CD4-positive, alpha-beta T cell treated with Interferon gamma for 1 hour (primary cell): ENCODE measurements at places on chromosomes 3 and 15.

GRCh38 chr15:32657198-32657883 is 15.8 kb downstream of the SCG5 start:
- DNase-seq = no peak

GRCh38 chr15:90030376-90030775 is 29.3 kb downstream of the ZNF710 start:
- DNase-seq = no peak

DNA sequence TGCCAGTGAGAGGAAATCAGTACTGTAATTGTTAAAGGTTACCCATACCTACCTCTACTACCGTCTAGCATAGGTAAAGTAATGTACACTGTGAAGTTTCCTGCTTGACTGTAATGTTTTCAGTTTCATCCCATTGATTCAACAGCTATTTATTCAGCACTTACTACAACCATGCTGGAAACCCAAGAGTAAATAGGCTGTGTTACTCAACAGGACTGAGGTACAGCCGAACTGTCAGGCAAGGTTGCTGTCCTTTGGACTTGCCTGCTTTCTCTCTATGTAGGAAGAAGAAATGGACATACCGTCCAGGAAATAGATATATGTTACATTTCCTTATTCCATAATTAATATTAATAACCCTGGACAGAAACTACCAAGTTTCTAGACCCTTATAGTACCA is 265.5 kb downstream of the NR2F2 start:
- no peak for DNase-seq

GRCh38 chr3:81788610-81789009 is 27.2 kb upstream of the GBE1 start:
- DNase-seq = no peak

DNA sequence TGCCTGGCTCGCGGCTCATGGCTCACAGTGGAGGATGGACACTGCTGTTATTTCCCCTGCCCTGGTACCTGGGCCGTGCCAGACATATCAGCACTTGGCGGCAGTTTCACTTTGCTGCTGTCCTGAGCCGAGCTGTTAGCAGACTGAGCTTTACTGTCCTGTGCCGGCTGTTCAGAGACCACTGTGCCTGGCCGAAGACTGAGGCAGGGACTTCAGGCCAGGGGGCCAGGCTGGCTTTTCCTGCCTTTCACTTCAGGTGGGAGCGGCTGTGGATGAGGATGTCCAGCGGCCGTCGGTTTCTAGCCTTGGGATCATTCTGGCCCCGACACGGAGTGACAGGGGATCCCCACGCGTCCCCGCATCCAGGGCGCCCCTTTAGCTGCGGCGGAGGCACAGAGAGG is 1.1 kb downstream of the ATP10A start:
- DNase-seq = no peak

GRCh38 chr3:169460035-169460434 is 203.5 kb downstream of the MECOM start:
- no peak for DNase-seq

DNA sequence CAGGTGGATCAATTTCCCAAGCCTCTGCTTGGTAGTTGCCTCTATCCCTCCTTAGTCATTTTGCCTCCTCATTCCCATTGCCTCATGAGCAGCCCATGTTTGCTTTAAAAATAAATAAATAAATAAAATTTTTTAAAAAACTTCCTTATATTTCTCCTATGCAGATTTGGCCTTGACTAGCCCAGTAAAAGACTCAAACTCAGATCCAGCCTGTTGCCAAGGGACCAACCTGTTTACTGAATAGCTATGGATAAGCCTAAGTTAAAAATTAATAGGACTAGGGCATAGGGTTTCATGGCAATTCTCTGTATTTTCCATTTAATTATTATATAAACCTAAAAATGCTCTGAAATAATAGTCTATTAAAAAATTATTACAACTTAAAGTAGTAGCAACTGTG is 384.4 kb downstream of the RSL24D1 start:
- no peak for DNase-seq

DNA sequence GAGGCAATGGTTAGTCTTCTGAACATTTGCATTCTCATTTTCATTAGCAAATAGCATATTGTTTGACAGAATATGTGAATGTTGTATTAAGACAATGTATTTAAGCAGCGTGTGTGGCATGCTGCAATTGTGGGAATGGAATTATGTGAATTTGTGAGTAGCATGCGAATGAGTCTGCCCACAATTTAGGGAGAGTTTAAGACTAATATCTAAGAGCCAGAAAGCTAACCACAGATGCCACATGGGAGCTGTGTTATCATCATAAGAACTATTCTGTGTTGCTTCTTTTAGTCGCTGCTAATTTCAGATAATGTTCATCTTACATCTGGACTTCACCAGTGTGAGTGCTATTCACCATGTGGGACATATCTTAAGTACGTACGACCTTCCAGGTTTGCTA is 494.5 kb downstream of the RBMS3 start:
- no peak for DNase-seq

DNA sequence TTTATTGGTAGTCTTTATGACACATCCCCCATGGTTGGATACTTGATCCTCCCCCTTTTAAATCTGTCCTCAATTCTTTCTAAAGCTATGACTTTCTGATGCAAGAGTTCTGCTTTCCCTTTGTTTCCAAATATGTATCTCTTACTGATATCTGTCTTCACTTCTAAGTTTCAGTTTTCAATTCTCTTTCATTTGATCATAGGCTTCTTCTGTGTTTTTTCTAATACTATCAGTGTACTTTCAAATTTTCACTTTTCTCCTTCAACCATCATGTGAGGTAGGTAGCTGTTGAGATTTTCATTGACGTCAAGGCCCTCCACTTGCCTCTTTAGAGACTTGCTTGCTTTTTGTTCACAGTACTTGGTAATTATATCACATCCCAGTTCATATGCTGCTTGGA is 436.5 kb downstream of the CNTN4 start:
- no peak for DNase-seq

GRCh38 chr15:76787273-76787672 is 117.9 kb downstream of the SCAPER start:
- no peak for DNase-seq

GRCh38 chr15:34796847-34797435 is 1.6 kb upstream of the ACTC1 start:
- no peak for DNase-seq

DNA sequence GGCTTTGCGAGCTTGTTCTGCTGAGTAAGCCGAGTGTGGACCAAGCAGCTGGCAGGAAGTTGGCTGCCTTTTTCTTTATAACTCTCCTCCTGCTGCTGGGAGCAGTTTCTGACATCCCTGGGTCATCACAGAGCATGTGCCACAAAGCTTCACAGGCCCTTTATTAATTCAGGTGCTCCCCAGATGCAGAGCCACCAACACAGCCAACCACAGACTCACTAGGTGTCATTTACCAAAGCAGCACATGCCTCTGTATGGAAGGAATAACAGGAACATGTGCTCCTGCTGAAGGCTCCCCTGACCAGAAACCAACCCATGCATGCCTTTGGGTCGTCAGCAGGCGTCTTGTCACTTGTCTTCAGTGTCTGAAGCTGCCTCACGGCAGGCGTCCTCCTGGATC is 152.5 kb downstream of the ADAMTS17 start:
- DNase-seq = no peak

- DNase-seq = no peak
Measured at GRCh38 chr3:66195347-66195783, 25.4 kb upstream of the SLC25A26 start.

- DNase-seq = no peak
Measured at GRCh38 chr15:66808181-66808824, 106.3 kb downstream of the SMAD6 start.

GRCh38 chr3:18008706-18009368 is 266.4 kb upstream of the TBC1D5 start:
- DNase-seq = no peak

GRCh38 chr3:126134219-126134975 is 46.0 kb downstream of the ALDH1L1 start:
- peak; percentile 10 for DNase-seq

GRCh38 chr15:92629975-92630626 is 25.5 kb downstream of the FAM174B start:
- DNase-seq = no peak

GRCh38 chr15:62208367-62208766 is 43.3 kb upstream of the C2CD4B start:
- DNase-seq = no peak

GRCh38 chr15:25882466-25882865 is 19.3 kb upstream of the ATP10A start:
- no peak for DNase-seq

GRCh38 chr15:82875411-82876003 is 66.1 kb downstream of the WHAMM start:
- DNase-seq = no peak

DNA sequence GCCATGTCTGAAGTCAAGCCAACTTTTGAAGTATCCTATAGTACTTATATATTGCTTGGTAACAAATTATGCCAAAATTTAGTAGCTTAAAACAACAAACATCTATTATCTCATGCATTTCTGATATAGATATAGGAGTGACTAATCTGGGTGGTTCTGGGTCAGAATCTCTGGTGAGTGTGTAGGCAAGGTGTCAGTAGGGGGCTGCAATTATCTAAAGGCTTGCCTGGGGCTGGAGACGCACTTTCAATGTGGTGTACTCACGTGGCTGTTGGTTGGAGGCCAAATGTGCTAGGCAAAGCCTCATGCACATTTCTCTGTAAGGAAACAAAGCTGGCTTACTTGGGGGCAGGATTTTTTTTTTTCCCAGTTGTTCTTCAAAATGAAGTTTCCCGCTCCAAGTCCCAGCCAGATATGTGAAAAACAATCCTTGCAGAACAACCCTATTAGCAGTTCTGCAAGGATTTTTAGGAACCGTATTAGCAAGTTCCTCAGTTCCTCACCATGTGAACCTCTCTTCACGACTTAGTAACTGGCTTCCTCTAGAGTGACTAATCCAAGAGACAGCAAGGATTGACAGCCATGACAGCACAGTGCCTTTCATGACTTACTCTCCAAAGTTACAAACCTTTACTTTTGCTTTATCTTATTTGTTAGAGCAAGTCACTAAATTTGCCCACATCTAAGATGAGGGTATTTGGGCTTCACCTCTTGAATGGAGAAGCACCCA is 25.8 kb downstream of the GREM1 start:
- no peak for DNase-seq

- no peak for DNase-seq
Measured at GRCh38 chr3:111720681-111721380, 125.7 kb upstream of the ZBED2 start.

GRCh38 chr15:28961391-28961790 is 75.6 kb downstream of the APBA2 start:
- no peak for DNase-seq

DNA sequence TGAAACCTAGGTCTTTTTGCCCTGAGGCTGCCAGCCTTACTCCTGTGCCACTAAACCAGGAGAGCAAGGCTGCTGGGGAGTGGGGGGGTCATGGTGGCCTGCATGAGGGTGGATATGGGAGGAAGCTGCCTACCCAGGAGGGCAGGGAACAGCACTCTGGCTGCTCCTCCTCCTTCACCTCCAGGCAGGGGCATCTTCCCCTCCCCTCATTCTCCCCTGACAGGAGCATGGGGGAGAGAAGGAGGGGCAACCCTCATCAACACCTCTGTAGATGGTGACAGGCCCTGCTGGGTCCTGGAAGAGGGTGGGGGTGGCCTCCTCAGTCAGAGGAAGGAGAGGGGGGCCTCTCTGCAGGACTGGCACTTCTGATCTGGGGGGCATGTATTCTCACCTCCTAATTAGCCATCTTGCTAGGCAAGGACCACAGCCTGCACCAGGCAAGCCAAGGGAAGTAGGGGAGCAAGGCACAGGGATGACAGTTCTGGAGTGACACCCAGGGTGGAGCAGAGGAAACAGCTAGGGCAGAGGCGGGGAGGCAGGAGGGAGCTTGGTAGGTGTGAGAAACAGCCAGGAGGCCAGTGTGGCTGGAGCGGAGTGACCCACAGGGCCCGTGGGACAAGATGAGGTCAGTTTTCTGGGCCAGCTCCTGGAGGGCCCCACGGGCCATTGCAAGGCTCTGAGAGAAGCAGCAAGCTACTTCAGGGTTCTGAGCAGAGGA is 4.9 kb downstream of the CCDC33 start:
- DNase-seq = no peak

- DNase-seq = no peak
Measured at GRCh38 chr15:38482572-38482971, 28.6 kb downstream of the FAM98B start.

- no peak for DNase-seq
Measured at GRCh38 chr3:194282436-194283122, 68.5 kb downstream of the CPN2 start.

DNA sequence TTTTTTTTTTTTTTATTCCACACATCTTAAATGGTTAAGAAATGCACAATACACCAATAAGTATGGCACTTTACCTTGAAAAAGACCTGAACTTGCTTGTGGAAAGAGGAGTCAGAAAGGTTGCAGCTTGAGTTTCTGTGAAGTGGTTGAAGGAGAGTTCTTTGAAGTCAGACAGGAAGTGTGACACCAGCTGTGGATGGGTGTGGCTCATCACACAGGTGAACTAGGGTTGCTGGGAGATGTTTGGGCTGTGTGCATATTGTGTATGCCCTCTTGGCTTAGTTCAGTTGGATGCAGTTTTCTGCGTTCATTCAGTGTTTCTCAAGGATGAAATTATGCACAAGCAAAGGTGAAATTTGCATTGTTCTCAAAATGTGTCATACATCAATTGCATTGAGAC is 6.3 kb downstream of the AEN start:
- DNase-seq = peak; percentile 86

DNA sequence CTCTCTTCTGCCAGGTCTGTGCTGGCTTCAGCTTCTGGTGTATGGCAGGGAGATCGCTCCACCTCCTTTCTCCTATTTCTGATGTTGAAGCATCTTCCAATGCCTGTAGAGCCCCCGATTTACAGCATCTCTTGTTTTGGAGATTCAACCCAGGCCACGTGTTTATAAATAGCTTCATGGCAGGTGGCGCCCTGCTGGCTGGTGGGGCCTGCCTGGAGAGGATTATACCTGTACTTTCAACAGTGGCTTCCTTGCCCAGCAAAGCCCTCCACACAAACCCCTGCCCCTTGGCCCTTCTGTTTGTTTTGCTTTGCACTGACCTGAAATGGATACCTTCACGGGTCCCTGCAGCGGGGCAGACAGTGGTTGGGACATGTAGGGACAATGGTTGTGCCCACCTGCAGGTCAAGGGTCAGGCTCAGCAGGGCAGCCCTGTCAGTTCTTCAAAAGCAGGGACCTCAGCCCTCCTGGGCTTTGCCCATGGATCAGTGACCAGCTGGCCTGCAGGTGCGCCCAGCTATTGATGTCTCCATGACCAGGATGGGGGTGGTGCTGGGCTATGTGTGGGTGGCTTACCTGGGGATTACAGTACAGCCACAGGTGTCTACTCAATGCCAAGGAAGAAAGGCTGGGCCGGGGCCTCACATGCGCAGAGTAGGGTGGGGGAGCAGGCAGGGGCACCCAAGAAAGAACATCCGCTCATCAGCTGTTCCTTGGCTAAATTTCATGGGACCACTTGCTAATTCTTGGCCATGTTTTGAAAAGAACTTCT is 112.7 kb upstream of the PRR23C start:
- no peak for DNase-seq

DNA sequence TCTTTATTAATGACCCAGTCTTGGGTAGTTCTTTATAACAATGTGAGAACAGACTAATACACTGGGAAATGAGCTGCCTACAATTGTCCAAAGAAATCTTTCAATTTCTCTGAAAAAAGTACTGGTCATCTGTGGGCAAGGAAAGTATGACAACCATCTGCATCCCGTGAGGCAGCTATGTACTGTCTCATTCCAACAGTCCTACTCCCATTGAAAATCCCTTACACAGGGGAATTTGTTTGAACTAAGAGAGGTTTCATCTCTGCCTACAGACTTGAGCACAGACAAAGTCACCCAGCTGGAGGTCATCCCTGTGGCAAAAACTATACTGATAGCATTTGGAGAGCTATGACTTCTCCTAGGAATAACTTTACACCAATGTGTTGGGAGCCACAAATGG is 27.1 kb downstream of the SHC4 start:
- DNase-seq = no peak

GRCh38 chr15:42375941-42376340 is 16.6 kb downstream of the CAPN3 start:
- no peak for DNase-seq
